ENCODE measurements at places on chromosomes 7 and 10. TPM values are rescaled to one million over a fixed set of nuclear protein-coding genes. Genes with fewer than 3 reads are reported as not detected.

C10orf143 gene
- total RNA-seq, result 1.5 TPM

FFAR4 gene
- total RNA-seq, result 0.17 TPM

HSPA12A gene
- 4.9 TPM for total RNA-seq

ADGRA1 gene
- total RNA-seq, result not detected

CALCR gene
- total RNA-seq, result 0.39 TPM

TMEM213 gene
- not detected for total RNA-seq

RPP30 gene
- total RNA-seq, result 44.9 TPM

Data from gastrocnemius medialis (tissue), 4 donors.